ENCODE measurements at places on chromosomes 3 and 15.

- DNase-seq = no peak
Observed at GRCh38 chr15:26804063-26804804, 31.4 kb upstream of the GABRB3 start.

- peak; percentile 22 for DNase-seq
Observed at GRCh38 chr15:60899322-60899966, 329.7 kb downstream of the RORA start.

DNA sequence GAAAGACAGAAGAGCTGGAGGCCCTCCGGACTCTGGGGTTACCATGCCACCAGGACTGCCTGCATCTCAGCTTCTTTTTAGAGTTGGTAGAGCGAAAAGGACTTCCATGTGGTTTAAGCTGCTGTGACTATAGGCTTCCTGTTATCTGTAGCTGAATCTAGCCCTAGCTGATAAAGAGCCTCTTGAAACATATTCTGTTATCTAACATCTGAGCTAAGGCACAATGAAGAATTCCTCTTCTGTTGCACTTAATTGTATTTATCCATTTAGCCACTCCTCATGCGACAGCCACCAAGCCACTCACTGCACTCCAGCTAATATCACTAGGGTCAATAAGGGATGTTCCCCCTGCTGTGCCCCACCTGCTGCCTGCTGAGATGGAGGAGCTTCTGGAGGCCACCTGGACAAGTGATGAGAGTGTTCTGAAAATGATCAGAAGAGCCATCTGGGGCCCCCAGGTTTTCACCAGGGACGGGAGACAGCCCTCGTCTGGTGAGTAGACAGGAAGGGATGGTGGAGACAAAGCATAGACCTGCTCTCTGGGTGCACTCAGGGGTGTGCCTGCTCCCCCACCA lies 94.6 kb upstream of the PLXNA1 start:
- no peak for DNase-seq

DNA sequence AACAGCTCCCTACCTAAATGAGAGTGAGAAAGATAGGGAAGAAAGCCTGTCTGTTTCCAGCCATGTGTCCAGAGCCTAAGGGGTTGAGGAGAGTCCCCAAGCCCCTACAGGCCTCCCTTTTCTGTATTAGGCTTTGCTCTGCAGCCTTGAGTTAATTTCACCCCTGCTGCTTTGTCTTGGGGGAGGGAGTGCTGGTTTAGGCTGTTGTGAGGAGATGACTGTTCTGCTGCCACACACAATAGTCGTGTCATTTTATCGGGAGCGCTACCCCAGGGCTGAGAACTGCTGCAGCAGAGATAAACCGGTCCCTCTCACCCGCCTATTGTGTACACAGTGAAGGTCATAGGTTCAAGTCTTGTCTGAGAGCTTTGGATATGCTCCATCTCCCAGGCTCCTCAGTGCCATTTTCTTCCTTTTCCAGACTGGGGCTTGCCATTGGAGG lies 1.4 kb downstream of the ZNF609 start:
- DNase-seq = no peak

- DNase-seq = no peak
Observed at GRCh38 chr15:31799715-31800321, 230.5 kb upstream of the CHRNA7 start.

DNA sequence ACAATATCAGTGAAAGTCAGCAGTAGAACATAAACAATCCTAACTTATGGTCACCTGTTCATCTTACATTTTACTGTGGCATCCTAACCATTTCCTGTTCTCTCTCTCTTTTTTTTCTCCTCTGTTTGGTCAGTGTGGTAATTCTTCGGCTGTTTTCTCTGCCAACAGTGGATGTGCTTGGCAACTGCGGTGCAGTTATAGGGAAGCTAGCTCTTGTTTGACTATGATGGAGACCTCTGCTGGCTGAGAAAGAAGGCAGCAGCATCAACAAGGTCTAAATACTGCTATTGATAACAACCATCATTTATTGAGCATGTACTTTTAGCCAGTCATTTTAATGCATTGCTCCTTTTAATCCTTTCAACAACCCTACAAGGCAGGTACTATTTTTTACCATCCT lies 723 bp upstream of the DRD3 start:
- DNase-seq = no peak

GRCh38 chr15:63500265-63501250 lies 3.8 kb upstream of the USP3 start:
- DNase-seq = no peak

GRCh38 chr3:124780761-124781475 lies 50.7 kb downstream of the UMPS start:
- DNase-seq = no peak

DNA sequence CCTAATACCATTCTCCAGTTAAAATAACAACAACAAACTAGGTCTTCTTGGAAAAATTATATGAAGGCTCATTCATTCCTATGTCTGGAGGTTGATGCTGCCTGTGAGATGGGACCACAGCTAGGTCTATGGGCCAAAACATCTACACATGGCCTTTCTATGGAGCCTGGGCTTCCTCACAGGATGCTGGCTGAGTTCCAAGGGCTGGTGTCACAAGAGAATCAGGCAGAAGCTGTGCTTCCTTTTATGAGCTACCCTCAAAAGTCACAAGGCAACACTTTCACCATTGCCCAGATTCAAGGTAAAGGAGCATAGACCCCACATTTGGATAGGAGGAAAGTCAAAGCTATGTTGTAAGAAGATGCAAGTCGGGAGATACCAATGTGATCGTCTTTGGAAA lies 4.6 kb upstream of the RTP2 start:
- DNase-seq = no peak

DNA sequence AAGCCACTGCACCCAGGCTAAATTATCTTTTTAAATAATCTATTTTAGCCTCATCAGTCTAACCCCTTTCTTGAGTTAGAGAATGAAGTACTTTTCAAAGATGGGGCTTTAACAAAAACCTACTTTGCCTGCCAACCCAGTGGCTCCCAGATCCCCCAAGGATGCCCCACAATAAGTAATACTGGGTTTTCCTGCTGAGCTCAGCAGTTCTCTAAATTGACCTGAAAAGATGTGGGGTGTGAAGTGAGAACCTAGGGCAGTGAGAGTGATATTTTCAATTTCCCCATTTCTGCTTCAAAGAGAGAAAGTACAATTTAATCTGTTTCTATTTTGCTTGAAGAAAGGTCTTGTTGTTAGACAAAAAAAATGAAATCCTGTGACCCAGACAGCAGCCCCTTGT lies 318.5 kb upstream of the UMPS start:
- no peak for DNase-seq

- DNase-seq = no peak
Observed at GRCh38 chr3:10937141-10937825, 55.3 kb upstream of the SLC6A1 start.

GRCh38 chr3:10350324-10350985 lies 29.5 kb upstream of the SEC13 start:
- DNase-seq = no peak

DNA sequence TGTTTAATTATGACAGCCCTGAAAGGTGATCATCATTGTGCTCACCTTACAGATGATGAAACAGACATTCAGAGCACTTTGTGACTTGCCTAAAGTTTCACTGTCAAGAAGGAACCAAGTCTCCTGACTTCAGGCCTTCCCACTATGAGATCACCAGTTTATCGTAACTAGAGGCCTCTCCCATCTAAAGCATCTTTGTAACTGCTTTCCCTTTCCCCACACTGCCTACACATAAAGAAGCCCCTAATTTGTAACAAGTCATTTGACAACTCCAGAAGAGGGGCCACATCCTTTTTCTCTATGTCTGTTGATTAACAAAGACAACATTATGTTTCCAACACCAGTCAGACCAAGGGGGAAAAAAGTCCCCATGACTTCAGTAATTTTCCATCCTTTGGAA lies 1.1 kb downstream of the KLHL6 start:
- no peak for DNase-seq

GRCh38 chr3:70806021-70806420 lies 493.6 kb upstream of the MDFIC2 start:
- DNase-seq = no peak

GRCh38 chr15:84855136-84855535 lies 29.3 kb upstream of the SLC28A1 start:
- no peak for DNase-seq

DNA sequence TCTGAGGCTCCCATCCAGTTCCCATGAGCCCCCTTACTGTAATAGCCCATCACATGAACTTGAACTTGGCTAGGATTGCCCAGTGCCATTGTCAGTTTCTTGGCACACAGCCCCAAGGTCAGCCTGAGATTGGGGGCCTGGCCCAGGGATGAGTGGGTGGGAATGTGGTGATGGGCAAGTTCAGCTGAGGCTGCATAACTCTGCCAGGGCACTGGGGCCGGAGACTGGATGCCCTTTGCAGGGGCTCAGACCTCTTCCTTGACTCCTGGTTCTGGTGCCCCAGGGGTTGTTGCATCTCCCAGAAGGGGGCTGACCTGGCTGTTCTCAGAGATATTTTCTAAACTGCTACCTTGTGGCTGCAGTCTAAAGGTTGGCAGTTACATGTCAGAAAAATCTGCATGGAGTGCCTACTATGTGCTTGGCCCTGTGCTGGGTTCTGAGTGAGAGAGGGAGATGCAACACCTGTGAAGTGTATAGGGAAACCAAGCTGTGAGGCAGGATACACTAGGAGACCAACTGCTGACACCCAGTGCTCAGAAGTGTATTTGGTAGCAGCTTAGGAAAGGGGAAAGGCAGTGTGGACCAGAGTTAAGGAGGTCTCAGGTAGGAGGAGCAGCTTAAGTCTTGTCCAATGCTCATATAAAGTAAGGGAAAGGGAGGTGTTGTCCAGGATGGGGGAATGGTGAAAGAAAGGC lies 74.8 kb upstream of the PRR23C start:
- no peak for DNase-seq

DNA sequence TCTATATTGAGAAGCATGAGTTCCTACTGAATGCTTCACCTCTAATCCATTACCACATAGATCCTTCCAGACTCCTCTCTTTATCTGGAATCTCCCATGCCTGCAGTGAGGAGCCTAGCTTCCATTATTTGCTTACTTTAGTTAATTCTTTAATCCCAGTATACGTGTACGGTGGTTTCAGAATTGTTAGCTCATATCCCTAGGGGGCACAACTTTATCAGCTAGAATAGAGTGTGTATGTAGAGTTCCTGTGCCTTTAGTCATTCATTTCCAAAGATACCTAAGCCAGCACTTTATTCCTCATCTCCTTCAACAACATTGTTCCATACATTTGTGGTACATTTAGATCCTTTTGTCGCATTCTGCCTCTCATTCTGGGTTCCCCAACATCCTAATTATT lies 226.0 kb downstream of the TJP1 start:
- DNase-seq = no peak

GRCh38 chr3:150691414-150692040 lies 12.2 kb downstream of the ERICH6 start:
- no peak for DNase-seq

DNA sequence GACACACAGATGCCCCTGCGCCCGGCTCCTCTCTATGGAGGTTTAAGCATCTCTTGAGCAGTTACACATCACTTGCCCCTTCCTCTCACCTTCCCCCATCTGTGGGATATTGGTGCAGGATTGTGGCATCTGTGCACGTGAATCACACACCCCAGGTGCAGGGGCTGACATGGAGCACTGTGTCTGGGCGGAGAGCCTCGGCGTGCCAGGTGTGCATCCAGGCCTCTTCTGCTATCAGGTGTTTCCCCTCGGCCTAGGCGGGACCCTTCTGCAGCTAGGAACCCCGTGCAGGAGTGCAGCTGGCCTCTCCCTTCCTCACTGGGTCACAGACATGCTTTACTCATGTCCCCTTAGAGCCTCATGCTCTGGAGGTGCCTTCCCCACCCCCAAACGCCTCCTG lies 33.4 kb upstream of the MUC13 start:
- no peak for DNase-seq

DNA sequence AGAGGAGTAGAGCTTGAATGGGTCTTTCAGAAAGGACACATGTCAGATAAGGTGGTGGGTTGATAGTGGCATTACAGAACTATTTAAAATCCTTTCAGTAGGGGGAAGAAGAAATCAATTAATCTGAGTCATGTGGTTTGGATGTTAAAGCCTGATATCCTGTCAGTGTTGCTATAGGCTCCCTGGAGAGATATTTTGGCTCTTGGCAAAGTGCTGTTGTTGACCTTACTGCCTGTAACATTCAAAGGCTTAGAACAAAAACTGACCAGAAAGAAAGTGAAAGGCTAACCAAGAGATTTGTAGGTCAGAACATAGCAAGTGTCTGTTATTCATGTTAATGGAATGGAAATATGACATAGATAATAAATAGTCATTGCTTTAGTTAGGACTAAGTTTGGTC lies 552.9 kb downstream of the DIPK2A start:
- DNase-seq = no peak

- no peak for DNase-seq
Observed at GRCh38 chr15:101551696-101552591, 62.4 kb upstream of the PCSK6 start.

- DNase-seq = no peak
Observed at GRCh38 chr3:184230081-184230602, 757 bp downstream of the VWA5B2 start.

GRCh38 chr3:25856902-25857518 lies 67.1 kb downstream of the OXSM start:
- no peak for DNase-seq

GRCh38 chr3:150329408-150329807 lies 78.7 kb upstream of the TSC22D2 start:
- no peak for DNase-seq

GRCh38 chr3:139353920-139354556 lies 10.2 kb downstream of the MRPS22 start:
- DNase-seq = no peak

DNA sequence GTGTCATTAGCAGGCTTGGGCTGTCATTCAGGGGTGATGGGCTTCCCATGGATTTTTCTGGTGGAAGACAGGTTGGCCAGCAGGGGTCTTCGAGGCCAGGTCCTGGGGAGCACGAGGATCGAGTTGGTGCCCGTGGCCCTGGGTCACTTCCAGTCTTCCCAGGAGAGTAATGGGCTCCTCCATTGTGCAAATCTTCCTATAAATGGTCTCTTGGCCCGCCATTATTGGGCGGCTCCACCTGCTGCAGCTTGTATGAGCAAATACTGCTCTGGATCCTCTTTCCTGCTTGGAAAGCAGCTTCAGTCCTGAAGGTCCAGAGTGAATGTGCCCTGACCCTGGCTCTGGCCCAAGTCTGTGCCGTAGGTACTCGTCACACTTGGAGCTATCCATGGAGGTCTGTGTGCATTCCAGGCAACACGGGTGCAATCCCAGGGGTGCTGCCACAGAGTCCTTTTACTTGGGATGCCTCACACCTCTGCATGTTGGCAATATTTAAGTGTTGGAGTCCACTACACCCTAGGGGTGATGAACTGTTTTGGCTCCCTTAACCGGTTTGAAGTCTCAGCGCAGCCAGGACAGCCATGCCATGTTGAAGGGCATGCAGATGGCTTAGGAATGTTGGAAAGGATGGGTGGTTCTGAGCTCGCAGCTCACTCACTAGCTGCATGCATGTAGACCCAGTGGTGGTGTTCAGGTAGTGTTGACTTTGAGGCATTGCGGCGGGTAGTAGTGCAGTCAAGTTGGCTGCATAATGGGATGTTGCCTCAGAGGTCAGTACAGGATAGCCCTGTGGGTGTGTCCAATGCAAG lies 97.6 kb downstream of the SNRPN start:
- no peak for DNase-seq

- no peak for DNase-seq
Observed at GRCh38 chr3:106245400-106245799, 376.6 kb upstream of the CBLB start.

- DNase-seq = no peak
Observed at GRCh38 chr3:15243822-15244482, 37.9 kb downstream of the CAPN7 start.

Measured in CD8-positive, alpha-beta memory T cell (primary cell).